ENCODE measurements at places on chromosomes 3 and 15.

DNA sequence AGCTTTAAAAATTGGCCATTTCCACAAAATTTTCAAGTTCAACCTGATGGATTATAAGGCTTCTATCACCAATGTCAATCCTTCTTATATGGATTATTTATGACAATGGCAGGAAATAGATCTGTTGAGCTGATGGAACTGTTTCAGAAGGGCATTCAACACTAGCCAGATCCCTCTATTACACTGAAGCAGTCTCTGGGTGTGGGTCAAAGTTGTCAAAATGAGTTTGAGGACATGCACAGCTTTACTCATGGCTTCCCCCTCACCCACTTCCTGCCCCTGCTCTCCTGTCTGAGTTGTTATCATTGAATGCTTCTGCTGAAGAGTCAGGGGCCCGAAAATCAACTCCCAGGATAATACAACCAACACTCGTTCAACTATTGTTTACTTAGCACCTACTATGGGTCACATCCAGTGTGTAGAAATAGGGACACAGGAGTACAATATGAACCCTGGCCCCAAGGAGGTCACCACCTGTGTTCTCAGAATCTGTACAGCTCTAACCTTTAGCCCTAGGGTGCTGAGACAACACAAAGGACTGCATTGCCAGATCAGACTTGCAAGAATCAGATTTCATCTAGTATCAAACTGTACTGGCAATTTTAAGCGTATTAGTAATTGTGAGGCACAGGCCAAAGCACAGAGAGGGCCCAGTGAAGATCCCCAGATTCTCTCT lies 41.7 kb upstream of the FAM3D start:
- no peak for DNase-seq

GRCh38 chr3:72481542-72481941 lies 366.7 kb downstream of the SHQ1 start:
- DNase-seq, result no peak

DNA sequence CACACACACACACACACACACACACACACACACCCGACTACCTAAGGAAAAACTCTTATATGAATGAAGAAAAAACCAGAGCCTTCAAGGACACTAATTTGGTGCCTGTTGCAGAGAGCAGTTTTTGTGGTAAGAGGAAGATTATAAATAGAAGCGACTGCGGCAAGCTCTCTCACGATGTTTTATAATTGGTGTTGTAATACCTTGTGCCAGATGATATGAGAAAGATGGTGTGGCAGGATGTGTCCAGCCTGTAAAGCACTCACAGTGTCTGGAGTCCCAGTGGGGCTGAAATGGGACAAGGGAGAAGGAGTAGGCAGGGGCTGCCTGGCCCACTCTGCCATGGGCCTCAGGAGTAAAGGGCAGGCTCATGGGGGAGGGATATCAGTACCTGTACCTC lies 839.9 kb downstream of the AGBL1 start:
- no peak for DNase-seq

DNA sequence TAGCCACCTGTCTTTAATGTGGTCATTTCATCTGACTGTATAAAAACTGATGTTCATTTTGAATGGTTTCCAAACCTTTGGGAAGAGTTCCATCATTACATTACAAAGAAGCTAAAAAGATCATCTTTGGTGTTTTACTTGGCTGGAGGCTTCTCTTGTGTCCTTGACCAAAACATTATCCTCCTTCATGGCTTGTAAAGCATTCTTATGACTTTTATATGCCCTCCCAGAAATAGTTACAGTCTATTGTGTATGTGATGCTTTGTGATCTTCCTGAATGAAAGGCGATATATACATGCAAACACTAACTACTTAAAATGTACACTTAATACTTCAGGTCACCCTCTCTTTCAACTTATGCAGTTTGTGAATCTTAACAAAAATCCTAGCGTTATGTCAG lies 525.6 kb downstream of the MECOM start:
- DNase-seq, result no peak

- DNase-seq, result no peak
These were observed 22.9 kb downstream of the RAB8B start for GRCh38 chr15:63212050-63213004.

DNA sequence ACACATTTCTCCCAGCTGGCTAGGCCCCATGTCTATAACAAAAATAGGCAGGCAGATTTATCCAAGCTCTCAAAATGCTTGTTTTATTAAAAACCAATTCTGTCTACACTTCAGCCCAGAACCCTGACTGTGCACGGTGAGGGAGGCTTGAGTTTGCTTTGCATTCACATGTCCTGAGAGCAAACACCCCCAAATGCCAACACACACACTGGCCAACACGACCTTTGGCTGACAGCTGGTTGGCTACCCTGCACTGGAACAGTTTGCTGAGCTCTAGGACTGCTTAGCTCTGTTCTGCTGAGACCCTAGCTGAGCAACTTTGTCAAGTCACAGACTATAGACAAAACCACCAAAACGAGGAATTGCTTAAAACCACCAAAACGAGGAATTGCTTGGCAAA lies 3.6 kb downstream of the STIMATE start:
- no peak for DNase-seq

GRCh38 chr3:194736277-194736895 lies 50.7 kb downstream of the FAM43A start:
- no peak for DNase-seq

- no peak for DNase-seq
These were observed 50.5 kb upstream of the FGD5 start for GRCh38 chr3:14768182-14768790.

DNA sequence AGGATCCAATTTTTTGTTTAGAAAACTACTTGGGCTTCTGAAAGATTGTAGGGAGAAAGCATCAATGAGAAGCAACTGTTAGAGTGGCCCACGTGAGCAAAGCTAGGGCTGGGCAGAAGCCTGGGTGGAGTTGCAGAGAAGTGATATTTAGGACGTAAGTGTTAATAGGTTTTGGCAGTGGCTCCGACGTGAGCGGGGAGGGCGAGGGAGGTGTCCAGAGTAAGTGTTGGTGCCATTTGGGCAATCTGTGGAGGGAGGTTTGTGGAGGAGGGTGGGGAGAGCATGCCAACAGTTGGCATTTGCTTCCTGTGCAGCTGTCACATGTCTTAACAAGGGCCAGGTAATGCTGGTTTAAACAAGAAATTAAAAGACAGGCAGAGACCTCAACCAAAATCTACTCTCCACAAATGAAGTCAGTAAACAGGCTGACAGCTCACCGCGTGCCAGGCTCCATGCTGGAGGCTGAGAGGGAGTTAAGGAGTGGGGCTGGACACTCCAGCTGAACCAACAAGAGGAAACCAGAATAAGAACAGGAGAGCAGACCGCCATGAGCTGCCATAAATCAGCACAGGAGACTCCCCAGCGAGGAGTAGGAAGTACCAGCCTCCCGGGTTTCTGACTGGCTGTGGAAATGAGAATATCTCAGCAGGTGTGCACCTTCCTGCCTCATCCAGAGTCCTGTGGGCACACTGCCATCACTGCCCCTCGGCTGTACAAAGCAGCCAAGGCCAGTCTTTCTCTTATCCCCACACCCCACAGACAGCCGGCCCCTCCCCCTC lies 232.6 kb downstream of the ABHD5 start:
- no peak for DNase-seq

GRCh38 chr3:73781541-73781940 lies 156.8 kb upstream of the PDZRN3 start:
- DNase-seq, result no peak

GRCh38 chr15:65339416-65339815 lies 34.9 kb downstream of the RNU5B-1 start:
- no peak for DNase-seq

DNA sequence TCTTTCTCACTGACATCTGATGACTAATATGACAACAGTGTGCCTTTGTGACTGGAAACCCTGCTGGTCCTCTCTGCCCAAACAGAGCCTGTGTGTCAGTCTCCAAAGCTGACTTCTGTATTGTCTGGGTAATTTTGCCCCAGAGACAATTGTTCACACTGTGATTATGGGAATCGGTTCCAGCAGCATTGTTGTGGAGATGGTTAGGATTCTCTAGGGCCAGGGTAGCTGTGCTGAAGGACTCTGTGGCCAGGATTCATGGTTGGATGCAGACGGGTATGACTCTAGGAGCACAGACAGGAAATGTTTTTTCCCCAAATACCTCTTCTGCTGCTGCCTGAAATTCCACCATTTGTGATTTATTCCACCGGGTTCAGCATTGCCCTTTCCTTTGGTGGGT lies 57.5 kb upstream of the ITGA11 start:
- DNase-seq, result no peak

DNA sequence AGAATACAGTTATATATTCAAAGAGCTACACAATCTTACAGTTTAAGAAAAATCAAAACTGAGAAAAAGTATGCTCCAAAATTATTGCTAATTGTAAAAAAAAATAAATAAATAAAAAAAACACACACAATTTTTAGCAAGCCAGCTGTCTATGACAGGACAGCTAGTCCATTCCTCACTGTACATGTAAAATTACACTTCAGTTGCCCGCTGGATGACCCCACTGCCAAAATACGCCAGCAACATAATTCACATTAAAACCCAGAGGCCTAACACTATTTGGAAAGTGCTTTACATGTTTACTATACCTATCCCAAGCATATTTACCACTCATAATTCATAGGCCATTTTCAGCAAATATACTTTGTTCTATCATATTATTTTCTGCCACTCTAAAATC lies 5.8 kb downstream of the MYO9A start:
- no peak for DNase-seq

GRCh38 chr3:180188512-180189309 lies 152.0 kb upstream of the PEX5L start:
- DNase-seq, result no peak

- no peak for DNase-seq
These were observed 13.9 kb upstream of the GRM2 start for GRCh38 chr3:51692980-51693395.

GRCh38 chr3:187066228-187066995 lies 72.9 kb downstream of the RPL39L start:
- peak; percentile 19 for DNase-seq

GRCh38 chr3:18772699-18773305 lies 347.7 kb upstream of the SATB1 start:
- DNase-seq, result no peak

DNA sequence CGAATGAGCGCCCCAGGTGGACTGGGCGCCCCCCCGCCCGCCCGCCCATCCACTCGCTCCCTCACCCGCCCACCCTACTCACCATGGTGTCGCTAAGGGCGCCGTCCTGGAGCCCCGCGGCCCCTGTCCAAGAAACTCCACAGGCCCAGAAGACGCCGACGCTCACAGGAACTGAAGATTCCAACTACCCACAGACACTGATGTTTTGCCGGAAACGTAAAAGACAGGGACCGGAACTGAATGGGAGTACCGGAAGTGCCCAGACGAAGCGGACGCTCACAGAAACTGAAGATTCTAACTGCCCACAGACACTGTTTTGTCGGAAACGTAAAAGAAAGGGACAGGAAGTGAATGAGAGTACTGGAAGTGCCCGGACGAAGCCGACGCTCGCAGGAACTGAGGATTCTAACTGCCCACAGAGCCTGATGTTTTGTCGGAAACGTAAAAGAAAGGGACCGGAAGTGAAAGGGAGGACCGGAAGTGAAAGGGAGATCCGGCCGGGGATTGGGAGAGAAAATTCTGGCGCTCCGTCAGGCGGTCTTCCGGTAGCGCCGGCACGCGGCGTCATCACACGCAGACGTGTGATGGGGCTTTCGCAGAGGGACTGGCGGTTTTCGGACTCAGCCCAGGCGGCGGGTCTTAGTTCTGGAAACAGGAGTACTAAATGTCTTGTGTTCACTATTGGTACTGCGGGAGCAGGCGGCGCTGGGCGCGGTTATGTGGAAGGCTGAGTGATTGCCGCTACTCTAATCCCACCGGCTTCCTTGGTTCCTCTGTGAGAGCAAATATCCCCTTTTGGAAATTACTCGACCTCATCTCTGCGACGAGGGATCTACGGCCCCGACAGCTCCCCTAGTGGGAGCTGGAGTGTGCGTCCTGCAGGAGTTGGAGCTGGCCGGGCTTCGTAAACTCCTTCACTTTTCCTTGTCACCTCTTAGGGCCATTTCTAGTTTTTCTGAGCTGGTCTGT lies at the start of gene ISY1:
Gene ISY1 (minus strand): TSS at position 173 of the 969 bp plus-strand sequence. CDS start 88 bp downstream, at position 85.
- peak; percentile 68 for DNase-seq

GRCh38 chr15:85974742-85975141 lies 104.9 kb upstream of the AGBL1 start:
- no peak for DNase-seq

DNA sequence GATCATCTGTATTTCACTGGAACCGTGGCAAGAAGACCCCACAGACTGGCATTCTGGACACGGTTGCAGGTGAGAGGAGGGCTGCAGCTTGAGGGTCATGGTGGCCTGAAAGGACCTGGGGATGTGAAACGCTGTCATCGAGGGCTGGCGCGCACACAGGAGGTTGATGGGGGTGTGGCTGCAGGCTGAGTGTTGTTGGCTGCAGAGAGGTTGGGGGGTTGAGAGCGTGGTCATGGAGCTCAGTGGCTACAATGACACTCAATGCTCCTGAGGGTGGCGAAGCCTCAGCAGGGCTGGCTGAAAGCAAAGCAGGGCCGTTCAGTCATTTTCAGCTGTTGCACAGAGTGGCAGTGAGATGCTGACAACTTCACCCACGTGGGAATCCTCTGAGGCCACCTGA lies 21.0 kb downstream of the CPN2 start:
- no peak for DNase-seq

Measured in stimulated activated CD8-positive, alpha-beta memory T cell treated with anti-CD3 and anti-CD28 coated beads, Interleukin-2, amount 100 ng/mL, for 1 hour (primary cell).